NCI-H748 treated with DMSO at 0.1 percent for 48 hours (cell line): ENCODE measurements at places on chromosomes 7 and 10.
A peak's percentile ranks its signal among the peaks of the same experiment; 100 is the strongest.

DNA sequence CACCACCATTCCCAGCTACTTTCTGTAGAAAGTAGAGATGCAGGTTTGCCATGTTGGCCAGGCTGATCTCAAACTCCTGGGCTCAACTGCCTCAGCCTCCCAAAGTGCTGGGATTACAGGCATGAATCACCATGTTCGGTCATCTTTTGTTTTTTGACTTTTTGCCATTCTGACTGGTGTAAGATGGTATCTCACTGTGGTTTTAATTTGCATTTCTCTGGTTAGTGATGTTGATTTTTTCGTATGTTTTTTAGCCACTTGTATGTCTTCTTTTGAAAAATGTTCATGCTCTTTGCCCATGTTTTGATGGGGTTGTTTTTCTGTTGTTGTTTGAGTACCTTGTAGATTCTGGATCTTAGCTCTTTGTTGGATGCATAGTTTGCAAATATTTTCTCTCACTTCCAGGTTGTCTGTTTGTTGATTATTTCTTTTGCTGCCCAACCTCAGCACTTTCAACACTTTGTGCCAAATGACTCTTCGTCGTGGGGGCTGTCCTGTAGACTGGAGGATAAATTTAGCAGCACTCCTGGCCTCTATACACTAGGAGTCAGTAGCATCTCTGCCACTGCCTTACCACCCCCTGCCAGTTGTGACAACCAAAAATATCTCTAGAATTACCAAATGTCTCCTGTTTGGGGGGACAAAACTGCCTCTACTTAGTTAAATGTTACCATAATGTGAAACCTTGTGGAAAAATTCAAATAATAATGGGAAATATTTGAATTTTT is 6.5 kb upstream of the CPED1 start:
- DNase-seq, result no peak

DNA sequence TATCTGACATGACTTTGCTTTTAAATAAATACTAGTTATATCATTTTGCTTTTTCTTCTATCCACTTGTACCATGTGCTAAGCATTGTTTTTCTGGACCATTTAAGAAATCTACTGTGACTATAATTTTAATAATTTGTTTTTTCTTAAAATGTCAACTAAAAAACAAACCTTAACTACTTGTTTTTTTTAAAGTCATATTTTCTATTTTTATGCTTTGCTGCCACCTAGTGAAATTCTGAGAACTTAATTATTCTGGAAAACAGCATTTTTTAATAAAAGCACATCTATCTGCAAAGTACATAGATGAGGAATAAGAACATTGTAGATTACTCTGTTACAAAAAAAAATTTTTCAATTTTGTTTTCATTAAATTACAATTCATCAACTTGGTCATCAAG is 47.4 kb downstream of the ORC5 start:
- no peak for DNase-seq

- peak; percentile 94 for DNase-seq
Observed at GRCh38 chr7:139360210-139360947, 685 bp downstream of the LUC7L2 start.

- no peak for DNase-seq
Observed at GRCh38 chr10:73872190-73872710, 2.1 kb downstream of the CAMK2G start.

DNA sequence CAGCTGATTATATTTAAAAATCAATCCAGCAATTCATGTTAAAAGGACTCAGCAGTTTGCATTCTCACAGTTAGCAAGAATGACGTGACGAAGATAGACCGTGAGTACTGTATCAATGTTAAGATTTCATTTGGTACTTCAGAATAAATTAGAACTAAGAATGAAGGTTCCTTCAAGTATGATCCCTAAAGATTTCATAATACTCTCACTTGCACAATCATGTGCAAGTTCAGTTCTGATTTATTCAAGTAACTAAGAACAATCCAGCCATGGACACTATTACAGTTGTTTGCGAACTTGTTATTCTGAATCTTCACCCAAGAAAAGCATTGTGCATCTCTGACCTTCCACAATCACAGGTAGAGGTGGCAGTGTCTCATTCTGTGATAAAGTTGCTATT is 7.7 kb downstream of the RHEB start:
- no peak for DNase-seq

- DNase-seq, result no peak
Observed at GRCh38 chr10:94287336-94287735, 75.4 kb downstream of the NOC3L start.

GRCh38 chr7:184294-185264 is 7.8 kb upstream of the FAM20C start:
- no peak for DNase-seq

DNA sequence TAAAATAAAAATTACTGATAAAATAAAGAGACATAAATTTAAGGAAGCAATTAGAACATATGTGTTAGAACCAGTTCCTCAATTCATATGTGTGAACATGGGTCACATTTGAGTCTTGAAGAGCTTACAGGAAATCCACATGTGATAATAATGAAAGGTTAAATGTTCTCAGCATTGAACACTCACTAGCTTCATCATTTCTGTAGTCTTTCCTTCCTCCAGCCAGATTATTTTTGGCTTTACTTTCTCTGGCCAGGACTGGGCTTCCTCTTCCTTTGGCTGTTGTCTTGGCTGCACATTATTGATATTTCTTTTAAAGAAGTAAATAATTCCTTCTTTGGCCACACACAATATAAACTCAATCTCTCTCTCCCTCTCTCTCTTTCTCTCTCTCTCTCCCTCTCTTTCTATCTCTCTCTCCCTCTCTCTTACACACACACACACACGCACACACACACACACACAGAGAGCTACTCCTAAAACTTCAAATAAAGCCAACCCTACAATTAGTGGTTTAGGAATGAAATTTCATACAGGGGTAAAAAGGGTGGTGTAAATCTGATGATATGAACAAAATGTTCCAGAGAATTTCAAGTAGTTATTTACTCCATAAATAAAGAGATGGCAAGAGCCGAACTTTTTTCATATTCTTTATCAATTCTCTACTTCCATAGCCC is 171.2 kb downstream of the REEP3 start:
- DNase-seq, result no peak

DNA sequence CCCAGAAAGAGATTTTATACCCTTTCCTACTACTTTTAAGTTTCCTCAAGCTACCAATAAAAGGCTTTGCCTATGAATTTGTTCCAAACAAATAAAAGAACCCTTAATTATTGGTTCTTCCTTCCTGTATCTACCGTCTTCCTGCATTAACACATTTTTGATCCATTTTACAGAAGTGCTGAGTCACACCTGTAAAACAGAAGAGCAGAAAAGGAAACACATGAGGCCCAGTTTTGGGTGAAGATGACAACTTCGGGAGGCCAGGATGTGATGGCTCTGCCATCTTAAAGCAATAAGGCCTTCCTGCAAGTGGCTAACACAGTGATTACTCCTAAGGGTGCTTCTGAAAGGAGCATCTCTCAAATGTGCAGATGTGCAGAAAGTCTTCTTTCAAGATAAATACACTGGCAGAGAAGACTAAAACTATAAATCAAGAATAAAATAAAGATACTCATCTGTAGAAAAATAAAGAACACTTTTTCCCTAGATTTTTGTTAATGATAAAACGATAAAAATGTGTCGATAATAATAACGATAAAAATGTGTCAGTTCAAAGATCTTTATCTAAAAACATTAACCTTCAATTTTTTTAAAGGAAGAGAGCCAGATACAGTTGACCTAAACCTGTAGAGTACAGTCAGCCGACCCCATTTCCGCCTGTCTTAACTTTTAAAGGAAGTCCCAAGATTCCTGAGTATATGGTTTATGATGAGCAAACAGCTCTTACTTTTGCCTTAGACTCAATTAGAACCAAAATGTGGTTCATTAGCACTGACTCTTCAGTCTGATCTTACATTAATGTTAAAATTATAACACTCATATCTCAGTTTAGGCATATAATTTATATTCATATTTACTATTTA is 108.6 kb downstream of the UBE2H start:
- DNase-seq, result peak; percentile 65

DNA sequence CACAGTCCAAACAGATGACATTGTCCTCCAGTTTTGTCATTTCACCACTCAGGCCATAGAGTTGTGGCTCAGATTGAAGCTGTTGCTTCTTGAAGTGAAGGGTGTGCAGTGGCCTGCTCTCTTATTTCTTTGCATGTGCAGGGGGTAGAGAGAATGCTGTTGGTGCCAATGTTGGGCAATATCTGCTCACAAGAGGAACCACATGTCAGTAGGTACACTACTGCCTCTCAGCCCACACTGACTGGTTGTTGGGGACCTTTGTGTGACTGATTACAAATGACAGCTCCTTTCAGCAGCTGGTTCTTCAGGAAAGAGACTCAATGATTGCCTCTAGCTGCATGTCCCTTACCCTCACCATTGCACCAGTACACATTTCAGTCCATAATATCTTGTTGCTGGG is 21.9 kb upstream of the SFTPA1 start:
- DNase-seq, result no peak
